ENCODE measurements at places on chromosomes 1 and 21.

GRCh38 chr1:44036409-44037139 is 5.3 kb upstream of the SLC6A9 start:
- DNase-seq = no peak

DNA sequence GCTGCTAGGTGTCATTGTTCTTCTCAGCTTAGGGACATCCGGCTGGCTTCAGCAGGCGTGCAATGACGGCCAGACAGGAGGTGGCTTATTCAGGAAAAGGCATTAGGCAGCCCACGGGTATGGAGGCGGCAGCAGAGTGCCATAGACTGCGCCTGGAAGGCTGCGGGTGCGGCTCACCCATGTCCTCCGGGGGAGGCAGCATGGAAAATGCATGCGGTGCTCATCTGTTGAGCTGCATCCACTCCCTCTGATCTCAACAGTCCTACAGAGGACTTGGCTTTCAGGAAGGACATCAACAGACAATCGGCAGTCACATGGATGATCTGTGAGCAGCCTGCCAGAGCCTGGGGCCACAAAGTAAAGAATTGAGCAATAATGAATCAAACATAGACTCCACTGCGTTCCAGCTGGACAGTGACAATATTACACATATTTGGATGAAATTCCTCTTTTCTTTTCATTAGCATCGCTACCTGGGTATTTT is 42.9 kb downstream of the UMODL1 start:
- DNase-seq = no peak

- no peak for DNase-seq
Observed at GRCh38 chr1:55893155-55893554, 678.0 kb upstream of the USP24 start.

DNA sequence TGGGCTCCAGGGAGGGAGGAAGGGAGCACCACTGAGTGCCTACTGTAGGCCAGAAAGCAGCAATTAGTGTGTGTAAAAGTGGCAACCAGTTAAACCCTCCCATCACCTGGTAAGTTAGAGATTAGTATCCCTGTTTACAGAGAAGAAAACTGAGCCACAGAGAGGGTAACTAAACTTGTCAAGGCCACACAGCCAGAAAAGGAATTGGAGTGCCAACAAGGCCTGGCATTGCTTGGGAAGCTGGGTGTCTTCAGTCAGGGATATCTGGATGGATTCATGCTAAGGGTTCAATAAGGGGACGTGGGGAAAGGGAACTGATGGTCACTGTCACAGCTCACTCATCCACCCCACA is 23.6 kb upstream of the ADGRB2 start:
- DNase-seq = no peak

DNA sequence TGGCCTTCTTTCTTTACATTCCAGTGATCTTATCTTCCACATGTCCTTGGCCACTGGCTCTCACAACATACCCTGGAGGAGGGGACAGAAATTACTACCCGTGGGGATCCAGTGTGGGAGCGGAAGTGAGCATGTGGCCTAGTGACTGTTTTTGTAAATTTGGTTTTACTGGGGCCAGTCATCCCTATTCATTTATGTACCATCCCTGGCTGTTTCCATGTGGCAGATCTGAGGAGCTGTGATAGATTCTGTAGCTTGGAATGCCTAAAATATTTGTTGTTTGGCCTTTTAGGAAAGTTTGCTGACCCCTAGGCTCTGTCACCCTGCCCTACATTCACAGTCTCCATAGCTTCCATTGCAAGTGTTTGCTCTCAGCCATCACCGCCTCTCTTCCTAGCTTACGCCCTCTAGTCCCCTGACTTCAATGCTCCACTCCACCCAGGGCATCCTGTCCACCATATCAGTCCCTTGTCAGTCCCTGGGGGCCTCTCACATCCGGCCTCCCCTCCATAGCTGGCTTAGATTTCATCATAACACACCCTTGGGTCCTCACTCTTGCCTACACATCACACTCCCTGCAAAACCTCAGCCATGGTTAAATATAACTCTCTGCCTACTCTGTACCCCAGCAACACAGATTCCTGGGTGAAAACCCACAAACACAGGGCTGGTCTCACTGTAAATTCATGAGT is 25.8 kb downstream of the DHCR24 start:
- DNase-seq = no peak

GRCh38 chr1:211928993-211929637 is 98.6 kb upstream of the LPGAT1 start:
- no peak for DNase-seq

GRCh38 chr1:165481820-165482532 is 37.0 kb upstream of the RXRG start:
- DNase-seq = no peak

- DNase-seq = no peak
Observed at GRCh38 chr1:4006676-4007374, 106.8 kb upstream of the C1orf174 start.

- no peak for DNase-seq
Observed at GRCh38 chr1:245118066-245118465, 36.7 kb upstream of the KIF26B start.

- no peak for DNase-seq
Observed at GRCh38 chr1:88763649-88764406, 79.8 kb downstream of the PKN2 start.

GRCh38 chr1:107359472-107360241 is 218.8 kb downstream of the NTNG1 start:
- DNase-seq = no peak

DNA sequence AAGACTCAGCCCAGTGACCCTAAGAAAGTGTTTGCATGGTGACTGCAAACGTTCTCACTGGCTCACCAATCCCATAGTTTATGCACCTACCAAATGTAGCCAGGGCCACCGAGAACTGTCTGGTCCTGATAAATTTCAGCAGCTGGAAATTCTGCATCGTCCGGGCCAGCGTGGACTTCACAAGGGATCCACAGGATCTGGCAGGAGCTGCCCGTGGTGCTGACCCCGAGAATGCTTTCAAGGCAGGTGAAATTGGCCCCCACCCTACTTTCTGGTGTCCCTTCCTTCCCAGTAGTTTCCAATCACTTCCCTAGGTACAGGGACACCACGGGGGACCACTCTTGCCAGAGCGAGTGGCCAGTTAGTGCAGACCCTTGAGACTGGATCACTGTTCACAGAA is 26.2 kb downstream of the UBASH3A start:
- no peak for DNase-seq

- DNase-seq = no peak
Observed at GRCh38 chr1:94254073-94254810, 16.9 kb upstream of the ARHGAP29 start.

DNA sequence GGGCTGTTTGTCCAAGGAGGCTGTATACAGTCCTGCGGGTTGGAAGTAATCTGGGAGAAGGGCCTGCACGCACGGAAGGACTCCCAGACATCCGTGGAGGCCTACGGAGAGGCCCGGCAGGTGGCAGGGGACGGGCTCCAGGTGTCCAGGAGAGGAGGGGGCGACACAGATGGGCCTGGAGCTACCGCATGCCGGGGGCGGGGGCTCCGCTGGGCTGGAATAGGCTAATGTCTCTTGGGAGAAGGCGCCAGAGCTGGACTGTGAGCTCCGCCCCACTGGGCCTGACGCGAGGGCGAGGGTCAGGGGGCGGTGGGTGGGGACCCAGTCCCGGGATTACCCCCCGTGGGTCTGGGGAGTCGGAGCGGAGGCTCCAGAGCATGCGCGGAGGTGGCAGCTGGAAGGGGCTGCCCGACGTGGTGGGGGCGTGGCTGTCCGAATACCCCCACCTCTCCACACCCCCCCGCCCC is 659 bp downstream of the AGO1 start:
- peak; percentile 36 for DNase-seq

- DNase-seq = no peak
Observed at GRCh38 chr1:235074523-235075047, 54.1 kb downstream of the TOMM20 start.

- DNase-seq = no peak
Observed at GRCh38 chr1:159600894-159601293, 13.3 kb downstream of the APCS start.

GRCh38 chr1:51736702-51737101 is 119.8 kb downstream of the OSBPL9 start:
- no peak for DNase-seq

DNA sequence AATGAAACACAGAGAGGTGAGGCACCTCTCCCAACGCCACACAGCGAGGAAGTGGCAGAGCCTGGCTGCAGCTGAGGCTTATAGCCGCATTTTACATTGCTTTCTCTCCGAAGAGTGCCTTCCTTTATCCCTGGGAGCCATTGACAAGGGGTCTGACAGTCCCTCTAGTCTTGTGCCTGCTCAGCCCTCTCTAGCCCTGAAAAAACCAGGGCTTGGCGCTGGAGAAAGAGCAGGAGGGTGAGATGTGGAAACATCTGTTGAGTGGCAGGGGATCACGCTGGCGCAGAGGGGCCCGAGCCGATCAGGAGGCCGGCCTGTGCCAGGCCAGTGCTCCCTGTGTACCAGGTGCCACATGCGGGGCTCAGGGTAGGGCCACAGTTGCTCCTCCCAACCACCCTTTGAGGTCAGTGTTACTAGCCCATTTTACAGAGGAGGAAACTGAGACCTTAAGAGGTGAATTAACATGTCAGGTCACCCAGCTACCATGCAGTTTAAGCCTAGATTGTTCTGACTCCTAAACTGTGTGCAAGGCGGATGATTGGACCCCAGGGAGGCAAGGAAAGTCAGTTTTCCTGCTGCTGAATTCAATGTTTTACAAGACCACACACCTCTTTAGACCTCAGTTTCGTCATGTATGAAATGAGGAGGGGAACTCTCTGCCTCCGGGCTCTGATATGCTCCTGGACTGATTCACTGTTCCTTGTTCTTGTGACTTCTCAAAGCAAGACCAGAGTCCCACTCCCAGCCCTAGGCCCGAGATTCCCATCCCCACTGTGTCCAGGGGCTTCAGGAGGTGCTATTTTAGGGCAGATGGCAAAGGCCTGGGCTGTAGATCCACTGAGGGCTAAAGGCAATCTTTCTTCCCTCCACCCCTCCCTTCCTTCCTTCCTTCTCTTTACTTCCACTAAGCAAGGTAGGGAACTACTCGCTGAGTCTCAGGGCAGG is 28.0 kb upstream of the RUNX3 start:
- no peak for DNase-seq

- no peak for DNase-seq
Observed at GRCh38 chr1:31715087-31715872, 11.5 kb upstream of the COL16A1 start.

Measured in GM12891 (cell line).